Stimulated activated CD4-positive, alpha-beta T cell treated with anti-CD3 and anti-CD28 coated beads, TNF-alpha, amount 100 ng/mL, for 4 hours (primary cell): ENCODE measurements at places on chromosomes 2 and 18.
A peak's percentile ranks its signal among the peaks of the same experiment; 100 is the strongest.

GRCh38 chr18:42623935-42624334, 491.6 kb downstream of the RIT2 start:
- DNase-seq = no peak

DNA sequence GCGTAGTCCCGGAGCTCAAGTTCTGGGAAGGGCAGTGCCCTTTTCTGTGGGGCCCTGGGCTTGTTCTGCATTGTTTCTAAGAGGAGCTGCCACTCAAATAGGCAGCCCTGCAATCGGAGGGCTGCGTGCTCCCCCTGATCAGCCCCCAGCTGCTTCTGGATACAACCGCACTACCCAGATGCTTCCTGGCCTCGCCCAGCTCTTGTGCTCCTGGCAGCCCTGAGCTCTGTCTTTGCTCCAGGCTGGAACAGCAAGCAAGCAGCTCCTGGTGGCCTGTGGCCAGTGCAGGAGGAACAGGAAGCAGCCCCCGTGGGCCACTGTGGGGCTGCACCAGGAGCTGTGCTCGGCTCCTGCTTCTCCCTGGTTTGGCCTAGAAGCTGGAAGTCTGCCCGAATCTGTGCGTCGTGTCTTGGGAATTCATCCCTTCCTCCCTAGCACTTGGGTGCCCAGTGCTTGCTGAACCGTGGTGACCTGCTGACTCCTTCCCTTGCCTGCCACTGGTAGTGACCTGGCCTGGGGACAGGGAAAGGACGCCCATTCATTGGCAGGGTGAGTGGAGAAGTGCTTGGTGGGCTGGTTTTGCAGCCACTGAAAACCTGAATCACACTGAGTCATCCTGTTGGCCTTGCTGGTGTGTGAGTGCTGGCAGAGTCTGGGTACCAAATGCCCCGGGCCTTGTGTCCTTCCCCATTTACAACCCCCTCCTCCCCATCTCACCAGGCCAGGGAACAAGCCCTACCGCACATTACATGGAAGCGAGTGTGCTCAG, 27.3 kb upstream of the NTSR2 start:
- no peak for DNase-seq

DNA sequence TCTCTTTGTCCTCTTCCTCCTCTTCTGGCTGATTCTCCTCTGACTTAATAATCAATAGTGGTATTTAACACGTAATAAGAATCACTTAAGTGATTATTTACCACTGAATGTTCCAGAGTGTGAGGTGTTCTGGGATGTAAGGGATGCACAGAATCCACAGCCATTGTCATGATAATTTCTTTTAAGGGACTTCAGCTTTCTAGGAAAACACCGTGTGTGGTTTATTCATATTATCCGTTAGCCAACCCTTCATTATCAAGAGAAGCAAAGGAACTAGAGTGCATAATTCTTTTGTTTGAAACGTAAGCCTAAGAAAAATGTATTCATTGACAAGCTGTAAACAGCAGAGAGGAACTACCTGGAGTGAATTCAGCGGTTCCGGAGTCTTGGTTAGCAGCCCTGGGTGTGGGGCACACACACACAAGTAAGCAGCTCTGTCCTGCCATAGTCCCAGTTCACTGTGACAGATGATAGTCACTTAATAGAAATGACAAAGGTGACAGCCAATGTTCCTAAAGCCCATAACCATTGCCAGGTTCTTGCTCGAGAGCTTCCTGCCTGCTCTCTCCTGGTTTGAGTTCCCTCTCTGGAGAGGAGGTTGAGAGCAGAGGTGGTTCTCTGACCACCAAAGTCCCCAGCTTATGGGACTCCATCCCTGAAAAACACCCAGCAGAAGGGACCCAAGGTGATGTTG, 101.9 kb downstream of the ACOXL start:
- no peak for DNase-seq

DNA sequence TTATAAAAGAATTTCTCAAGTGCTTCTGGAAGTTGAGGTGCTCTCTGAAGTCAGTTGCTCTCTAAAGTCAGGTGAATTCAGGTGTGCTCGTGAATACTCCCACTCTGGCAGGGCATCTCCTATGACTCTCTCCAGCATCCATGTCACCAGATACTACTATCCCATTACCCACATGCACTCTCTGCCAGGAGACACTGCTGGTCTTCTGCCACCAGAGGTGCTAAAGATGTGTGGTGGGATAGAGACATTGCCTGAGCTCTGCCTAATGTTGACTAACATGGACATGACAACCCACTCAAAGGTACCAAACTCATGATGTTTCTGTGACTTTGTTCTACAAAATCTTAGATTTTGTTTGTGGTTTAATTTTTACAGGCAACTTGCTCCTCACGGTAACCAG, 106.4 kb upstream of the HNRNPA3 start:
- DNase-seq = no peak

GRCh38 chr2:220931491-220931890, 640.6 kb downstream of the EPHA4 start:
- DNase-seq = no peak

DNA sequence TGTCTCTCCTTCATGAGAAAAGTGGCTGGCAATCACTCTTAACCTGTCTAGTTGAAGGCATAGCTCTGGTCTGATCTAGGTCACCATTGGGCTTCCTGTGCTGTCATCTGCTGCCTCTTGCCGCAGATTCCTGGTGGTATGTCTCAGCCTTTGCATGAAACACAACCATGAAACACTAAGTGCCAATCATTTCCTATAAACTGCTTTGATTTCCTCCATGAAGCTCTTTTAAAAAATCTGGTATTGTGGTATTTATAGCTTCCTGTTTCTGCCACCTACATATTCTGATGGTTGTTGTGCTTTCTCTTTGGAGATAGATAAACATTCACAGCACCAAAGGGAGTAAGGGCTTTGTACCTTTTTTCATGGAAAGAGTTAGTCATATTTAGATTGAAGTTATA, 120.0 kb upstream of the EPC2 start:
- DNase-seq = peak; percentile 48

GRCh38 chr18:5057386-5058348, 139.4 kb downstream of the AKAIN1 start:
- peak; percentile 20 for DNase-seq

DNA sequence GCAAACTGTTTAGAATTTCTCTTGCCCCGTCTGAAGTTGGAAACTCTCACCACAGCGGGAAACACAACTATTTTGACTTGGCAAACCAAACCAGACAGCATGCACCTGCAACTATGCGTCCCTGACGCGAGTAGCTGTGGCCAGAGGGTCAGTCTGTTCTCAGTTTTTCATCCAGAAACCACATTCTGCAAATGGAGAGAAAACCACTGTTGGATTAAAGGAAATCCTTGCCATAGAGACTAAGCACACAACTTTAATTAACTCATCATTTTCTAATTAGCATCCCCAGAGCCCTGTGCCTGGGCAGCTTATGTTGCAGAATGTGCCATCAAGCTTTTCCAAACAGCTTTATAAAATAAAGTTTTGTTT, 415.7 kb upstream of the TCF4 start:
- DNase-seq = no peak

DNA sequence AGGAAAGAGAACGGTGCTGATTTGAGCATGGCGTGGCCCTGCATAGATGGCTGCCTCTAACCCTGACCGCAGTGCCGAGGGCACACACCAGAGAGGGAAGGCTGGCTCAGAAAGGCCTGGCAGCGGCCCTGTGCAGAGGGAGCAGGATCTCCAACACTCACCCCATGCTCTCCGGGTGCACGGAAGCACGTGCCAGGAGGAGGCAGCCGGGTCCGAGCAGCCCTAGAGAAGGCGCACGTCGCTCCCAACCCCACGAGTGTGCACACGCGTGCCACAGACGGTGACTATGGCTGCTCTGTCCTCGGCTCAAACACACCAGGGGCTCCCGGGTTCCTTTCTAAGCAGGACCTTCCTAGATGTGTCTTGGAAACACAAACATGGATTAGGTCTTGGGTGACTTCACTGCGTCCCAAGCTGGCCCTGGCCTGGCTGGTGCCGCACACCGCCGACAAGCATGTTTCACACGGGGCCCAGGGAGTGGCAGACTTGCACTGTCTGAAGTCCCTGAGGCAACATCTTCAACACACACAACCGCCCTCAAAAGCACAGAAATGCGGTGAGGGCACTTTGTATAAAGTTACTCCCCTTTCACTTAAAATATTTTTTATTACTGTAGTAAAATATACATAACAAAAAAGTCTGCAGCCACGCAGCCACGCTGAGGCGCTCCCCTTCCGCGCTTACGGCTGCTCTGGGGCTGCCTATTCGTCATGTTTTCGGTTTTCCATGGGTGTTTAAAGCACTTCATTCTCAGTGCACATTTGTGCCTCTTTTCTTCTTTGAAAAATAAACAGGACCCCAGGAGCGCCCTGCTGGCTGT, 110.0 kb downstream of the ZNF516 start:
- DNase-seq = no peak

DNA sequence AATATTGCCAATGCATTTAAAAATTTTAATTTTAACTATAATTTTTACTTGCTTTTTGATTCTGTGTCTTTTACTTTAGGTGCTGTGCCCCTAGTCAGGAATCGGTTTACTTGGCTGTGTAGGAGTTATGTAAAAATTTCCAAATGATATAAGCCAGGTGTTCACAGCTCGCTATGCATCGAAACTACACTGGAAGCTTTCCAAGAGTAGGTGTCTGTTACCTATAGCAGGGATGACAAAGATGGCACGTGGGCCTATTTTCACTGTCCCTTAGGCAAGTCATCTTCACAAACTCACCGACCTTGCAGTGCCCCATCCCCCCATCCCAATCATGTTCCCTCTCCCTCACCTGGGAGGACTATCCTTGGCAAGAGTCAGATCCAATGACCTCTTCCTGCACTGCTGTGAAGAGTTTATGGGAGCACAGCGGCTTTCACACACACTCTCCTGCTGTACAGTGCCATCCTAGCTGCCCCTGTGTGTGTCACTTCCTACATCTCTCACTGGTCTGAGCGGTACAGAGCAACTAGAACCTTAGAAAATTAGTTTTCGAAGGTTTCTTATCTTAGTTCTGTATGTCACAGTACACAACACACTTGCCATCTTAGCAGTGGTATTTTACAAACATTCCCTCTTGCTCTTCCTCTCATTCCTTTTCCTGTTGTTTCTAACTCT, 49.2 kb upstream of the NAB1 start:
- DNase-seq = no peak

DNA sequence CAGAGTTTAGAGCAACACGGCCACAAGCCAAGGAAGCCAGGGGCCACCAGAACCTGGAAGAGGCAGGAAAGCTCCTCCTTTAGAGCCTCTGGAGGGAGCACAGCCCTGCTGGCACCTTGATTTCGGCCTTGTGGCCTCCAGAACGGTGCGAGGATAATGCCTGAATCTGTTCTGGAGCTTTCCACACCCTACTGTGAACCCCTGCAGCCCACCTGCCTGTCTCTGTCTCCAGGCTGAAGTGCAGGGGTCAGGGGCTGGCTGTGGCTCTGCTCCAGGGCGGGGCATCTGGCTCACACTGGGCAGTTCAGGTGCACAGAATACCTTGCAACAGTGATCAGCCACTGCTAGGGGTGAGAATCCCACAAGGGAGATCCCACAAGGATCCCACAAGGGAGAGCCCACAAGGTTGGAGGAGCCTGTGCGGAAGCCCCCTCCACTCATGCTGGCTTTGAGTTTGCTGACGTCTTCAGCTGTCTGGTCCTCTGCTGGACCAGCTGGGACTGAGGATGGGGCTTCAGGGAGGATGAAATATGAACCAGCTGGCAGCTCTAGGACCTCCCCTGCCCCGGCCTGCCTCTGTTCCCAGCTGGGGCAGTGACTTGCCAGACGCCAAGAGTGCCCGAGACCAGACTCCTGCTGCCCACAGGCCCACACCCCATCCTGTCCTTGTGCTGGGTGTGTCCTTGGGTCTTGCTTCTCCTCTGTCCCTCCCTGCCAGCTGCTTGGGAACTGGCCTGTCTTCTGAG, 56.4 kb upstream of the OTOS start:
- no peak for DNase-seq

DNA sequence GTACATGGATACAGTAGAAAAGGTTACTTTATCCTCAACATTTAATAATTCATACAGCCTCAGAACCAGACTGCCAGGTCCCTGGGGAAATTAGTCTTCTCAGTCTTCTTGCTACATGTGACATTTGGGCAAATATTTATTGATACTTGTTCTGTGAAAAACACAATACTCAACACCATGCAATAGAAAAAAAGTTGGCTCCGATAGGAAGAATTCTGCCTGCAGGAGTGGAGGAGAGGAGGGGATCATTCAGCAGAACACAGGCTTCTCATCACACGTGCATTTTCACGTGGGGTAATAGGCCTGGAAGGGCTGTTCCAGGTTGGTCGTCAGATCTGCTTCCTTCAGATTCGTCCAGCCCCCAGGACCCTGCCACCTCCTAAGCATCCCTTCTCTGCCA, 58.4 kb upstream of the ACKR3 start:
- DNase-seq = no peak

GRCh38 chr2:200258881-200259576, 47.5 kb upstream of the SPATS2L start:
- no peak for DNase-seq

DNA sequence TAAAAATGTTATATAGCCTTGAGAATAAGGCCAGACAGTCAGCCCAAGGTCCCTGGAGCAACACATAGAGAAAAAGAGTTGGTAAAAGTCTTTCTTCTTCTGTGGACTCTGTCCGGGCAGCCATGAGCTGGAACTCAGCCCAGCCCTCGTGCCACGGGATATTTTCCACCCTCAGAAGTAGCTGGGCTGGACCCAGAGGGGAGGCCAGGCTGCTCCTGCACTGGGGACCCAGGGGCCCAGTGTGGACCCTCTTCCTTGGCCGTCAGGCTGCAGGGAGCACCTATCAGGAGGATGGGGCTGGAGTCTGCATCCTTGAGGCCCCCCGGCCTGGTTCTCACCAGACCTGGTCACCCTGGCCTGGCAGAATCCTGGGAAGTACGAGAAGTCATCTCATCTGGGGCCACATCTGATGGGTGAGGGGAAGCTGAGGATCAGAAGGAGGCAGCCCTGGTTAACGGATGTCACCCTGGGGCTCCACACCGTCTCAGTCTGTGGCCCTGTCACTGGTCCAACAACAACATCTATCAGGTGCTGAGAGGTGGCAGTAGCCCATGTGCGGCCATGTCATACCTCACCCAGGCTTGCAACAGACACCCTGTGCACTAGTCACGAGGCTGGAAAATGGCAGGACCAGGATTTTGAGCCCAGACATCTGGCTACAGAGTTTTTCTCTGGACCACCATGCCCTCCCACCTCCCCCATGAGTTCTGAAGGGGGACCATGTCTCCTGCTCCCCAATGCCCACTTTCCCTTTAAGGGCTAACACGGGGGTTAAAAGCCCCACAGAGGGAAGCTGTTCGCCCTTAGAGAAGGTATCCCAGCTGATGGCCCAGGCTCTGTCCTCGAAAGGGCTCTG, 33.0 kb downstream of the SDC1 start:
- no peak for DNase-seq

GRCh38 chr2:45344071-45344470, 267.0 kb downstream of the SRBD1 start:
- no peak for DNase-seq
